Stimulated activated CD4-positive, alpha-beta T cell treated with anti-CD3 and anti-CD28 coated beads, TNF-alpha, amount 100 ng/mL, for 48 hours (primary cell): ENCODE measurements at places on chromosomes 3 and 15.
A peak's percentile ranks its signal among the peaks of the same experiment; 100 is the strongest.

- DNase-seq, result no peak
Observed at GRCh38 chr15:99408236-99409096, 157.2 kb downstream of the LRRC28 start.

DNA sequence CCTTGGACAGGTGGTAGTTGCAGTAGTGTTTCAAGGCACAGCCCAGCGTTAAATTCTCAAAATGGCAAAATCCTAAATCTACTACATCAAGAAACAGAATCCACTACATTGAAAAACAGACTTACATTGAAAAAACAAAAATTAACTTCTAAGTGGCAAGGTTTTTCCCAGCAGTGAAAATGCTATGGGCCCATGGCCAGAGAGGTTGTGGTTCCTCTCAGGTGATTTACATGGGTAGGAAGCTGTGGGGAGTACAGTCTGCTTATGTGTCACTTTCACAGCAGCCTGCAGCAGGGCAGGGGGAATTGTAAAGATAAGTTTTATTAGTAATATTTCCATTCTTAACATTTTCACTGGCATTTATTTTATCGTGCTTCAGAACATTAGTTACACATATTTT lies 24.9 kb downstream of the TTC14 start:
- DNase-seq, result no peak

- DNase-seq, result no peak
Observed at GRCh38 chr3:53628536-53629401, 134.4 kb downstream of the CACNA1D start.

DNA sequence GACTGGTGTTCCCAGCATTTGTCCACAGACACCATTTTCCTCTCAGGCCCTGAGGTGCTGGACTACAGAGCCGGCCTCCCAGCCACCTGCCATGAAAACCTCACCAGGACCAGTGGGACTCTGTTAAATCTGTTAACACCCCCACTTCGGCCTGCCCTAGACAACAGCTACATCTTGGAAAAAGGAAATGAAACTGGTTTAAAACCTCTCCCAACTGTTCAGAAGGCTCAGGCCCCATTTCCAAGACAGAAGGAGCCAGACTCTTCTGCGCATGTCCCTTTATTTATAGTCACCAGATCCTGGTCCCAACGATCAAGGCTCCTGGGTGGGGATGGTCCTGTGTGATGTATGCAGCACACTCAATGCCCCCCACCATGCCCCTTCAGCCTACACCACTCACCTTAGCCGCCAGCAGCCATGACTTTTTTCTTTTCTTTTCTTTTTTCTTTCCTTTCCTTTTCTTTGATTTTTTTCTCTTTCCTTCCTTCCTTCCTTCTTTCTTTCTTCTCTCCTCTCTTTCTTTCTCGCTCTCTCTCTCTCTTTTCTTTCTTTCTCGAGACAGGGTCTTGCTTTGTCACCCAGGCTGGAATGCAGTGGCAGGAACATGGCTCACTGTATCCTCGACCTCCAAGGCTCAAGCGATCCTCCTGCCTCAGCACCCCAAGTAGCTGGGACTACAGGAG lies 25.5 kb upstream of the FLNB start:
- DNase-seq, result no peak

GRCh38 chr3:120566243-120566975 lies 29.7 kb upstream of the NDUFB4 start:
- no peak for DNase-seq

- DNase-seq, result no peak
Observed at GRCh38 chr3:89762405-89762804, 655.0 kb downstream of the EPHA3 start.

- DNase-seq, result no peak
Observed at GRCh38 chr15:75197062-75197630, 4.5 kb upstream of the C15orf39 start.

GRCh38 chr3:104731074-104731473 lies 635.6 kb upstream of the ALCAM start:
- no peak for DNase-seq

DNA sequence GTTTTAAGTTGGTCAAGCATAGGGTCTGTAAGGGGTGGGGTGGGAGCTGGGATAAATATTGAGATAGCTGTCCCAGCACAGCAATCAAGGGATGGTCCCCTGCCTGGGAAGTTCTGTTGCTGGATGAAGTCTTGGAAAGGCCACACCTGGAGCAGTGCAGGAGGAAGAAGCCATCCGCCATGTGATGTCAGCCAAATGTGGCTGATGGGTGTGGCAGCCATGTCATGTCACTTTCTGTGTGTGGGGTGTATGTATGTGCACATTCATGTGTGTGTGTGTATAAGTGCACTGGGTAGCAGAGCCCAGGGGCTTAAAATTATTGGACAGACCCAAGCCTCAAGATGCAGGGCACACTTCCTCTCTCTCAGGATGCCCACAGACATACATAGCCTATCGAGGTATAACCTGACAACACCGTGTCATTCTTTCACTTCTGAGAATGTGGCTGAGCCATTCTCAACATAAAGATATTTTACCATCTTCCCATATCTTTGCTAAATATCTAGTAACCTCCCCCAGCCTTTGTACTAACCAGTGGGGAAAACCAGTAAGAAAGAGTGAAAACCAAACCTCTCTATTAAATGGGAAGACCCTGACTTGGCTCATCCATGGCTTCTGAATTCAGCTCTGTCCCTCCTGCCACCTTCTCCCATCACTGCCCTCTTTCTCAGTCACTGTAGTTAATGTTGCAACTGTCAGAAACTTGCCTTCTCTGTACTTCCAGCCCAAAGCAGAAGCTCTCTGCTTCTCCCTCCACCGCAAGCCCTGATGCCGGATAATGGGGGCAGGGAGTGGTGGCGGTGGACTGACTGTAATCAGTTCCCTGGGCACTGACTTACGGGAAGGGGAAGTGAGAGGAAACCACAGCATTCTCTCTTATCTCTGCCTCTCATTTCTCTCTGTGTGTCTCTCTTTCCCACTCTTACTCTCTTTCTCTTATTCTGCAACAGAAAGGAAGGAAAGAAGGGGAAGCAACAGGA lies 11.2 kb downstream of the TNFSF10 start:
- DNase-seq, result peak; percentile 64

DNA sequence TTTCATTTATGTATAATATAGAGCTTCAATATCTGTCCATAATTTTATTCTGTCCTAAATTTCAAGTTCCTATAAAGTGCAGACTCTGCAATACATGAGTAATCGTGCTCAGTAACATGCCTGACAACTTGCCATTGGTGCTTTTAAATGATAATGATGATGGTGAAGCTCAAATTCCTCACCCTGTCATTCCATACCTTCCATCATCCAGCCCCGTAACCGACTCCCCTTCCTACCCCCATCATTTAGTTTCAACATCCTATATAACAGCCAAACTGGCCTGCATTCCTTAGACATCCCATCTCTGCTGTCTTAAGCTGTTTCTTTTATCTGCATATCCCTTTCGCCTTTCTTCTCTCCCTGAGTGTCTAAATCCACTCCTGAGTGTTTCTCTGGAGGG lies 67.2 kb upstream of the DLG1 start:
- DNase-seq, result no peak

GRCh38 chr3:127990051-127990450 lies 62.2 kb upstream of the SEC61A1 start:
- no peak for DNase-seq

- no peak for DNase-seq
Observed at GRCh38 chr3:169615833-169616232, 47.7 kb downstream of the MECOM start.

- DNase-seq, result no peak
Observed at GRCh38 chr3:10542518-10542917, 37.1 kb upstream of the ATP2B2 start.

DNA sequence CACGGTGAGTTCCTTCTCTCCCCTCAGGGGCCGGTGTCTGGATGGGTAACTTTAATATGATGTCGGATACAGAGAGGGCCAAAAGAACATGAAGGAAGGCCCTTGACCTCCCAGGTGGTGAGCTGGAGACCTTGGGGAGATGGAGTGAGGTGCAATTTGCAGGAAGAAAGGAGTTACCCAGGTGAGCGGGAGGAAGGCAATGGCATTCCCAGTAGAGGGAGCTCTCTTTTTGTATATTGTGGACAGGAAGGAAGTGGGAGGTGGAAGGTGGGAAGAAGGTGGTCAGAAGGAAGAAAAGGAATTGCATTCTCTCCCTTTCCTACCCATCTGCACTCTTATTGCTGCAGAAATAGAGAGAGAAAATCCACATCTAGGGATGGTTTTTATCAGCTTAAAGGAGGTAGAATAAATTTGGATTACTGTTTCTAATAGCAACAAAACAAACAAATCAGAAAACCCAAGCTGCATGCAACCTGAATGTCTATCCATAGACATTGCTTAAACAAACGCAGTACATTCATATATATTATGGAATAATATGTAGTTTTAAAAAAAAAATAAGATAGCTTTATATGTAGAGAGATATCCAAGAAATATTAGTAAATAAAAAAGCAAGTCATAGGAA lies 169.0 kb upstream of the TSC22D2 start:
- no peak for DNase-seq

- no peak for DNase-seq
Observed at GRCh38 chr3:186985661-186986364, 55.5 kb downstream of the ST6GAL1 start.

GRCh38 chr15:29143909-29144635 lies 125.5 kb downstream of the NSMCE3 start:
- DNase-seq, result no peak

DNA sequence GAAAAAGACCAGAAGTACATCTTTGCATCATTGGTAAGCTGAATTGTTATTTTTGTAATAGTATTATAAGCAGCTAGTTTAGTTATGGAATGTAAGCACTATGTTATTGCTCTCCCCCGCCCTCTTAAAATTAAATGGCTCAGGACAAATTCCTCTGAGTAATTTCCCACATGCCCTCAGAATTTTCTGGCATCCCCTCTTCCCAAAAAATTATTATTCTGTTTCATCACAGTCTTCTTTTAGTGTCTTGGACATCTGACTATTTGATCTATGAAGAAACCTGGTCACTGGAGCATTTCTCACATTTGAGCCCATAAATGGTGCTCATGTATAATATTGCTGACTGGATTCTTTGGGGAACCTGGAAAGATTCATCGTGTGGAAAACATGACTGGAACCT lies 68.3 kb downstream of the KLHL25 start:
- no peak for DNase-seq

GRCh38 chr15:62782071-62782841 lies 260.3 kb upstream of the TPM1 start:
- DNase-seq, result no peak

- DNase-seq, result no peak
Observed at GRCh38 chr3:141960731-141961130, 84.3 kb downstream of the ATP1B3 start.

GRCh38 chr3:59518283-59519055 lies 468.6 kb upstream of the CFAP20DC start:
- DNase-seq, result no peak

DNA sequence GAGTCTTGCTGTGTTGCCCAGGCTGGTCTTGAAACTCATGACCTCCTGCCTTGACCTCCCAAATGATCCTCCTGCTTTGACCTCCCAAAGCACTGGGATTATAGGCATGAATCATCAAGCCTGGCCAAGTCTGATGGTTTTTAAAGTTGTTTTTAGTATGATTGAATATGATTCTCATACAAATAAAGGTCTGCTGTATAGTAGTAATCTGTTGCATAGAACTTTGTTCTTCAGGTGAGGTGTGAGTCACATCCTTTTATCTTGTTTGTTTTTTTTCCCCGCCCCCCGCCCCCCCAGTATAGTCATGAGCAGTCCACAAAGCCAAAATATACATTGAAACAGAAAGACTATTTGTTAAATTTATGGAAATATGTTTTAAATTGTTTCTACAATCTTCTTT lies 39.0 kb downstream of the UBE2E2 start:
- DNase-seq, result no peak

DNA sequence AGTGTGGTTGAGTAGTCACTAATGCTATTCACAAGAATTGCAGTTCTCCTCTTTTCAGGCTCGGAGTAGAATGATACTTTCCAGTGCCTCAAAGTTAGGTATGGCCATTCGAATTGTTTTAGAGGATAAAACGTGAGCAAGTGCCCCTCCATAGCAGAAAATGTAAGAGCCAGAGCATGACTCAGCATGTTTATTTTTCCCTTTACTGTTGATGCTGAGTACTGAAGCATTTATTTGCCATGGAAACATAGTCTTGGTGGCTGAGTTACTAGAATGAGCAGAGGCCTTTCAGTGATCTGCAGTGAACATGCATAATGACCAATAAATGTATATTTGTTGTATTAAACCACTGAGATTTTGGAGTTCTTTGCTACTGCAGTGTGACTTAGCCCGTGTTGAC lies 540.6 kb downstream of the NLGN1 start:
- no peak for DNase-seq

DNA sequence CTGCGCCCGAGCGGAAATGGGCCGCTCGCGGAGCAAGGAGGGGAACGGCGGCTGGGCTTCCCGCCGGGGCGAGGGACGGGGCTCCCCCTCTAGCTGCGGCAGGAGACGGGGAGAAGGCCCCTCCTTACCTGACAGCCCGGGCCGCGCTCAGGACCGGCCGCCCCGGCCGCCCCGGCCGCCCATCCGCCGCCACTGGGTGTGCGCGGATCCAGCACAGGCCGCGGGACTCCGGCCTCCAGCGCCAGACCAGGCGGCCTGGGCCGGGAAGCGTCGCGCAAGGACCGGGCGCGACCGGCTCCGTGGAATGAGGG lies 296 bp downstream of the TPRA1 start:
- peak; percentile 30 for DNase-seq

DNA sequence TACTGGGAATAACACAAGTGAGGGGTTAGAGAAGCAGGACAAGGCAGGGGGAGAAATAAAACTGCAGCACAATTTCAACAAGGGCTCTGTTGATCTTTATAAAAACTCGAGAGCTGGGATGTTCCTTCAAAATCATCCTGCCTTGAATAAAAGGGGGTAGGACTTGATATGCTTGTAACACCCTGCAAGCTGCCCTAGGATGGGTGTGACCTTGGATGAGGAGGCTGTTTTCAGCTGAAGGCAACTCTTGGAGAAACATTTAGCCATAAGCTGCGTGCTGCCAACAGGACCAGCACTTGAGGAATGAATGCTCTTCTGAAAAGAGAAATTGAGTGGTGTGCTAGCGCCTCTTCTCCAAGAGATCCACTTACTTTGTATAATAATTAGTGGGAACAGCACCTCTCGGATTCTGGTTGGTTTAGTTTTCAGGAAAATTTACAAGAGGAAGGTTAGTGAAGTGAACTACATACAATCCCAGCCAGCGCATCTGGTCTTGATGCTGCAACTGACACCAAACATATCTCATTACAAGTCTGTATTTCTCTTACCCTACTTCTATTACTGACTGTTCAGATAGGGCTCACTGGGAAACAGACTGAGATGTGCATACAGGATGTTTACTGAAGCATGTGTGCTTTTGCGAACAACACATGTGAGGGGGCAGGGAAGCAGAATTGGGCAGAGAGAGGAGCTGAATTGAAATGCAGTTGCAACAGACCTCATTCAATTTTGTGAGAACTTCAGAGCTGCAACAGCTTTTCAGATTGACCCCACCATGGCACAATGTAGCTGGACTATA lies 643.0 kb upstream of the GOLIM4 start:
- DNase-seq, result no peak

- DNase-seq, result no peak
Observed at GRCh38 chr3:14208977-14209394, 30.4 kb downstream of the LSM3 start.

DNA sequence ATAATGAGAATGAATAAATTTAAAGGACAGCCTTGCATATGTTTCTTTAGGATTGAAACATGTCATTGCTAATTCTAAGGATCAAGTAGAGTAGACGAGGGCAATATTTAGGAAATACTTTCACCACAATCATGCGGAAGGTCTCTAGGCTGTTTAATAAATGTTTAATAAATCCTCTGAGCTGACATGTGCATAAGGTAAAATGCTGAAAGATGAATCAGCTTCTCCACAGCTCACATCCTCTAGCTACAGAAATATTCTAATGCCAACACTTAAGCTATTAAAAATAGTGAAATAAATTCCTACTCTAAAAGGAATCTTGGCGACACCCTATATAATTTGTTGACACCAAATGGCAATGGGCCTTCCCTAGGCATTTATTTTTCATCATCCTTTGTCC lies 407.3 kb downstream of the TBL1XR1 start:
- DNase-seq, result no peak
